ENCODE measurements at places on chromosomes 2 and 18.

GRCh38 chr2:188893972-188894371 is 80.2 kb upstream of the COL3A1 start:
- DNase-seq: no peak

DNA sequence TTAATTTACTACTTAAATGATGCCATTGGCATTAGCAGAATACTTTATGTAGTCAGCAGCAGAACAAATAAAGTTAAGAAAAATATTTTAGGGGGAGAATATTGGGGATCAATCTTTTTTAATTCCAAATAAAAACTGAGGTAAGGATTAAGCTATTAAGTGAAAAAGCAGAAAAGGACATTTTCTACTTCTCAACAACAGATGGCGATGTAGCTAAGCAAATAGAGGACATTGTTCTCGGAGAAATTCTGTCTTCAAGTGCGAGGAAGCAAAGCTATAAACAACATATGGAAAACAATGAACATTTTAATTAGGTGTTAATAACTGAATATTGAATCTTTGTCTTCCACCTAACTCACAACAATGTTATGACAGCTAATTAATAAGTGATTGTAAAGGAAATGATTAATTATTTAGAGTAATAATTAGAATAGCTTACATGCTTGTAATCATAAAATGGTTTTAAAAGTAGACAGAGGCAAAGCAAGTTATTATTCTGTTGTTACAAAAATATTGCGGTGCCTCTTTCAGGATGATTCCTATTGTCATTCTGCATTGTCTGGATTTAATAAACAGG is 32.9 kb upstream of the CCDC93 start:
- DNase-seq: peak; percentile 58

DNA sequence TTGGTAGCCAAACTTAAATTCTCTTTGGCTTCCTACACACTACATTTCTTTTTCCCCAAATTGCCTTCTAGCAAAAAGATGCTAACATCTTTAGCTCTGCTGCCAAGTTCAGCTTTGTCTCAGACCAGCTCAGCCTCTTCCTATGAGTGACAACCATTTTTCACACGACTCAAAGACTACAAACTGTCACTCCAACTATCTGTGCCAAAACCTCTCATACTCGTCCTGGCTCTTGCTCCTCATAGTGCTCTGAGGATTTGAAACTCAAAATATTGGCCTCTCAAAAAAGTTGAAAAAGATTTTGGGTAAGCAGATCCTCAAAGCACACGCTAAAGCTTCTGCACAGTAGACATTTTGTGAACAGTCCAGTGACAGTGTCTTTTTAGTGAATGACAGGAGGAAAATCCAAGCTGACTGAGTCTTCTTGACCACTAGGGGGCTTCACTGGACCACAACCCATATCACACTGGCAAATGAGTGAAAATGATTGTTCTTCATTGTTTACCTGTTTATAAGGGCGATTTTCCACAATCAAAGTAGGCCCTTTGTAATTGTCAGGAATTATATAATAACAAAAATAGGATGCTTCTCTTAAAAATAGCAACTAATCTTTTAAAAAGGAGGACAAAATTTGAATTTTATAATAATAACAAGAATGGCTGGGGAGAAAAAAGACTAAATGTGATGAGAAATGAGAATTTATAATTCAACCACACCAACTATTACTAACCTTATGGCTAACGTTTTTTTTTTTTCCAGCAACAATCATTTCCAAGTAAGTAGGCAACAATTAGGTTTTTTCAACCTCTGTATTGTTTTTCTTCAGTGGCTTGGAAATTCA is 85.5 kb upstream of the PGAP1 start:
- DNase-seq: peak; percentile 94

- DNase-seq: no peak
Observed at GRCh38 chr2:8536686-8537561, 144.9 kb upstream of the ID2 start.

DNA sequence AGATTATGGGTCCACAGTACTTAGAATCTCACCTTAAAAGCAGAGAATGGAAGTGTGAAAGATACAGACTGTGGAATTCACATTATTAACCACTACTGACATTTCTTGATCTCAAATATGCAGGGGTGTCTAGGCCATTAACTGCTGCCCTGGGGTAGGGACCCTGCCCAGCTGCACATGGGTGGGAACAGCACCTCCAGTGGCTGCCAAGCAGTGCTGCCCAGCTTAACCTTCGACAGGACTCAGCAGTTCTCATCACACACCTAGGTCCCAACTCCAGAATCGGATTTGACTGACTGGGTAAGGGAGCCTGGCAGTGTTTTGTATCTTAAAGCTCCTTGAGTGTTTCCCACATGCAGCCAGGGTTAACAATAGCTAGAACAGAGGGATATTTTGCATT is 14.9 kb downstream of the ERFE start:
- no peak for DNase-seq

- DNase-seq: no peak
Observed at GRCh38 chr2:7795778-7796563, 878.8 kb downstream of the RNF144A start.

- no peak for DNase-seq
Observed at GRCh38 chr2:46213906-46214305, 83.3 kb upstream of the EPAS1 start.

- no peak for DNase-seq
Observed at GRCh38 chr18:62683935-62684334, 31.4 kb upstream of the PHLPP1 start.

All from NCI-H1694 treated with DMSO at 0.1 percent for 48 hours (cell line).